Posterior vena cava (tissue), 2 donors: ENCODE measurements at places on chromosomes 6 and 20.
A peak's percentile ranks its signal among the peaks of the same experiment; 100 is the strongest.

- DNase-seq = no peak
Observed at GRCh38 chr6:45432977-45433376, 55.2 kb upstream of the SUPT3H start.

- DNase-seq = no peak
Observed at GRCh38 chr6:75997696-75998095, 74.8 kb downstream of the IMPG1 start.

DNA sequence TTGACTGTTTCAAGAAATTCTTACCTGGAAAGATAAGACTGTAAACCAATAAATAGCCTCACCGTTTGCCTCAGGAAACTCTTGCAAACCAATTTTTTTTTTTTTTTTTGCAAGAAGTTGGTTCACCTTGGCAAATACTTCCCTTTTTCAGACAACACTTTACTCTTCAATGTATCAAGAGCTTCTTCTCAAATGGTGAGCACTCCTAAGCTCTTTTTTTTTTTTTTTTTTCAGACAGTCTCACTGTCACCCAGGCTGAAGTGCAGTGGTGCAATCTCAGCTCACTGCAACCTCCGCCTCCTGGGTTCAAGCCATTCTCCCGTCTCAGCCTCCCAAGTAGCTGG is 22.7 kb upstream of the SNTA1 start:
- no peak for DNase-seq

- DNase-seq = no peak
Observed at GRCh38 chr6:111631903-111632460, 26.3 kb upstream of the TRAF3IP2 start.

- DNase-seq = no peak
Observed at GRCh38 chr20:56616716-56617115, 12.4 kb upstream of the TFAP2C start.

- no peak for DNase-seq
Observed at GRCh38 chr6:26296556-26296856, 68.5 kb upstream of the BTN3A2 start.

DNA sequence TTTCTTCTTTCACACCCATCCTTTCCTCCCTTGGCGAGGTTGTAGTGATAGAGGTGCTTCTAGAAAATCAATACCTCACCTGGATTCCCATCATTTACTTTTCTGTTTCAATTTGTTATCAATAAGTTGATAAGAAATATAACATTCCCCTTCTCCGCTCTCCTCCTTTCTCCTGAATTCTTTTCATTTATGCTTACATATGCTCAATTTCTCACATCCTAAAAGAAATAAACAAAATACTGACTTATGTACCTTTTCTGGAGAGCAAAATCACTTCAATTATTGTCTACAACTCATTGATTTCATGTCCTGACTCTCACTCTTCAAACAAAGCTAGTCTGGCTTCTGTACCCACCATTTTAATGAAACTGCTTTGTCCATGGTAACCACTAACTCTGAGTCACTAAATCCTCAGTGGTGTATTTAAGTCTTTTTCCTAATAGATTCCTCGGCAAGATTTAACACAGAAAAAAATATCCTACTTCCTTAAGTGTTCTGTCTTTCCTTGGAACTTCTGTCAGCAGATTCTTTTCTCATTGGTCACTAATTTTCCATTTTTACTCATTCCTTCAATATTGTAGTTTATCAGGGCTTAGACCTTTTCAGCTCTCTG is 289.6 kb downstream of the RFPL4B start:
- DNase-seq = no peak

DNA sequence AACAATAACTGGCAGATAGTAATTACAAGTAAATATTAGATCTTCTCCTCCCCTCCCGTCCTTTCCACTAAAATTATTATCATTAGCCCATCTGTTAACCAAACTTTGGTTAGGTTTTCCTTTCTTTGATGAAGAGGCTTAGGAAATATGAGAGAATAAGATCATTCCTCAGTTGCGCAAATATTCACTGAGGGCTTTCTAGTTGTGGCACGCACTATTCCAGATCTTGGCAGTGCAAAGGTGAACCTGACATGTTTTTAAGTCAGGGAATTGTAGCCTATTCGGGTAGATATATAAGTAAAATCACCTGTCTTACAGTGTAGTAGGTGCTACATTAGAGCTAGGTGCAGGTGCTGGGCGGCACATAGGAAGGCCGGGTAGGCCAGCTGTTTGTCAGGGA is 31.1 kb downstream of the RNF217 start:
- no peak for DNase-seq

DNA sequence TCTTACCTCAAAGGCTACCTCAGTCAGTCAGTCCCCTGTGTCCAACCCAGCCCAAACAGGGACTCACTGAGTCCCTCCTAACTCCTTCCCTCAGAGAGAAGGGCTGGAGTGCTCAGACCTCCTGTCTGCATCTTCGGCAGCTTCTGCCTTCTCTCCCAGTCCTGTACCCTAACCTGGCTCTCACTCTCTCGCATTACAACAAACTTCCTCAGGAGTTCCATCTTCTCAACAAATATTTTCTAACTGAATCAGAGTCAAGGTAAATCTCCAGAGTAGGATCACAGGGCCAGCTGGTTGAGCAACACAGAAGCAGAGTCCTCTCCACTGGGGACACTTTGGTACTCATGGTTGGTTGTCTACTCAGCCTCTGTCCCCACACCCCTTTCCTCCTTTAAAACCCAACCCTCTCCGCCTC is 92.3 kb downstream of the MRPL14 start:
- DNase-seq = peak; percentile 37

GRCh38 chr6:87653074-87653962 is 48.7 kb downstream of the AKIRIN2 start:
- DNase-seq = no peak

GRCh38 chr6:7207720-7208119 is 100.0 kb downstream of the RREB1 start:
- no peak for DNase-seq

DNA sequence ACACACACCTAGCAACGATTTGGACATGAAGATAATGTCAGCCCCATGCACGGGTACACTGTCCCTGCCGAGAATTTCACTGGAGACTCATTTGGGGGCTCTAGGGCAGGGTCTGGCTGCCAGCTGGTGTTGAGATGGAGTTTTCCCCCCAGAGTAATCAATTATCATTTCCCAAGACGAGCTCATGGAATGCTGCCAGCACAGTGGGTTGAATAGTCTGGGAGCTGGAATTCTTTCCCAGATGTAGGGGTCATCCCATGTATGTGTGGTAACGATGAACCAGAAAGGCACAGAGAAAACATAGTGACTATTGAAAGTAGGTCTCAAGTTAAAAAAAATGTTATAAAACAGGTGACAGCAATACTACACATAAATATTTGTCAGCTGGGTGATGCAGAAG is 579.9 kb downstream of the MAFB start:
- no peak for DNase-seq

GRCh38 chr6:42661540-42662153 is 60.8 kb downstream of the PRPH2 start:
- peak; percentile 92 for DNase-seq

DNA sequence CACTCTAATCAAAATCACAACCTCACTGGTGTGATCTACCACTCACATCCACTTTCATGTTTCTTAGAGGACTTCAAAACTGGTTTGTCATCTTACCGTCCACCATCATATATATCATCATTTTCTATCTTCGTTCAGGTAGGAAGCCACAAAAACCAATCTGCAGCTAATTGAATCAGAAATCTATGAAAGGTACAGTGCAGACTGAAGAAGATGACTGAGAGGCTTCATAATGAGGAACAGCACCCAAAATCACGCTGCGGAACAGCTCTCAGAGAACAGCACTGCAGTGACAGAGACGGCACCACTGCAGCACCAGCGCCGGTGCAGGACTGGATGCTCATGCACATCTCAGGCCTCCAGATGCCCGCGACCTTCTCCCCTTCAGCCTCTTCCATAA is 13.0 kb downstream of the GMDS start:
- no peak for DNase-seq

DNA sequence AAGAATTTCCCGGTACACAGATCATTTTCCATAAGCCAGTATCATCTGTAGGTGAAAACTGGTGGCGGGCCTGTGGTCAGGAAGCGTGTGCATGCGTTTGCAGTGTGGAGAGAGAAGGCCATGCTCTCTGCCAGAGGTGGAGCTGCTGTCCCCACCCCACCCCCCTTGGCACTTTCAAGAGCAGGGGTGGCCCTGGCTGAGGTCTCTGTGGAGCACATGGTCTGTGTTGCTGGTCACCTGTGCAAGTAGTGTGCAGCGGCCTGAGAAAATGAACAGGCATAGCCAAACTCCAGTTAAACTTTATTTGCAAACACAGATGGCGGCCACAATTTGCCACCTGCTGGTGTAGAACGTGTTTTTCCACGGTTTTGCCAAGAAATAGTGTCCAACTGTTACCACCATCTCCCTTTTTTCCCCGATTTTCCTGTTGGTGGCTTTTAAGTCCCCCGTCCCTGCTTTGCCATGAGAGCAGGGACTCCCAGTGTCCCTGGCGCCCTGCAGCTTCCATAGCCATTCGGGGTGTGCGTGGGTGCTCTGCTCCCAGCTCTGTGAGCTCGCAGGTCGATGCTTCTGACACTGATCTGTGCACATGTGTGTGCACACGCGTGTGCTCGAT is 2.5 kb downstream of the ADRM1 start:
- DNase-seq = no peak

DNA sequence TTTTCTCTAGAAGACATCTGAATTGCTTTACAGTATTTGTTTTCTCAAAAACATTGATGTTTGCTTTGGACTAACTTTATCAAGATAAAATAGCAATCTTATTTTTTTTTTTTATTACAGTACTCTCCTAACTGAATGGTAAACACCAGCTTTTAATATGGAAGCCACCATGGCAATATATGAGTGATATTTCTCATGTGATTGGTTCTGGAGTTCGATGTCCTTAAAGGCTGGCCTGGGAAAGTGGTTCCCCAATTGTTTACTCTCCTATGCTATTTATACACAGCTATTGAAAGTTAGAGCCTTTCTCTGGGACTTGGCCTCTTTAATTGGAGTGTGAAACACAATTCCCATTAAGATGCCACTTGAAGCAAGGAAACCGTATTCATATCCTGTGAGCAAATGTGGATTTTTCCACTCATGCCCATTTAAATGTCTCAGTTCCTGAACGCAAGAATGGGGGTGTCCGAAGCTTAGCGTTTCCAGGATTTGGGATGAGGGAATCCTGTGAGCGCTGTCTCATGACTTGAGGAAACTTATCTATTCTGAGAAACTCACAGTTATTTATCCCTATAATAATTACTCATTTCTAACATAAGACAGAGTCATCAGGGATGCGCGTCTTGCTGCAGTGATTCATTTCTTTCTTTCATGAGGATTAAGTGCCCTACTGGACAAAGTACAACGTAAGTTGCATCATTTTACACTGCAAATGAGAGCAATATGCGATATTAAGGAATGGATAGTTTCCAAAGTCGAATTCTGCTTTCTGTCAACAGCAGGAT is 143.3 kb upstream of the PREP start:
- DNase-seq = no peak

- no peak for DNase-seq
Observed at GRCh38 chr20:13784271-13784892, 337 bp downstream of the ESF1 start.

DNA sequence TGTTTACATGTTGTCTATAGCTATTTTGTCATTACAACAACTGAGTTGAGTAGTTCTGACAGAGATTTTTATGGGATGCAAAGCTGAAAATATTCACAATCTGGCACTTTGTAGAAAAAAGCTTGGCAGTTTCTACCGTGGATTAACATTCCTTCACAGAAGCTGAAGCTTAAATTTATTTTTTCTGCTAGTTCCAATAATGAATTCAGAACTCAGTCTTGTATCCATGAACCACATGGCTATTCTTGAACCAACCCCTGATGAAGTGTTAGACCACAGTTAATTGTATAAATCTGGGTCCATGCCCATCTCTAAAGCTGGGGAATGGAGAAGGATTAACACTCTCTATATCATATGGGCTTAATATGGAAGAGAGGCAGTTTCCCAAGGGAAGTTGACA is 743.8 kb upstream of the FLRT3 start:
- DNase-seq = no peak

DNA sequence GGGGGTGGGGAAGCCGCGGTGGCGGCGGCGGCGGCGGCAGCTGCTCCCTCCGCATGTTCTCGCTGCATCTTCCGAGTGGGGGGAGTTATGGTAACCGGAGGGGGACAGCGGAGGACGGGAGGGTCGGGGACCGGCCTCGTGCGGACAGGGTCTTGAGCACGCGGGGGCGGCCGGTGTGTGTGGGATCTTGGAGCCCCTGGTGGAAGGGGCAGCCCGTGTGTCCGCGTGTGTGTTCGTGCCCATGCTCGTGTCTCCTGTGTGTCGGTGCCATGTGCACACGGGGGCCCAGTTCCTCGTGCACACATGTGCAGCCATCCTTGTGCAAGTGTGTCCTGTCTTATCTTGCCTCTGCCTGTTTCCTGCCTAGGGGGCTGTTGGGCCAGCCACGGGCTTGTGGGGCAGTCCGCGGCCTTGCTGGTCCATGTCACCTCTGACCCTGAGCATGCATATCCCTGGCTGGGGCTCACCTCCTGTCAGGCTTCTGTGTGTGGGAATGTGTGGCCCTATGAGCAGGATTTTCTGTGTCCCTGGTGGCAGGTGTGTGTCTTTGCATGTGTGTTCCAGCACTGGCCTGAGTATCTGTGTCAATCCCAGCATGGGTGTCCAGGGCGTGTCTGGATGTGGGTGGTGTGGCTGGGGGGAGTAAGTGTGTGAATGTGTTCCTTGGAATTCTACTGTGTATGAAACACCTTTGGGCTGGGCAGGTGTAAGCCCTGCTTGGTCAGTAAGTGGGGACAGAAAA is 8.5 kb downstream of the SYNGAP1 start:
- peak; percentile 85 for DNase-seq

DNA sequence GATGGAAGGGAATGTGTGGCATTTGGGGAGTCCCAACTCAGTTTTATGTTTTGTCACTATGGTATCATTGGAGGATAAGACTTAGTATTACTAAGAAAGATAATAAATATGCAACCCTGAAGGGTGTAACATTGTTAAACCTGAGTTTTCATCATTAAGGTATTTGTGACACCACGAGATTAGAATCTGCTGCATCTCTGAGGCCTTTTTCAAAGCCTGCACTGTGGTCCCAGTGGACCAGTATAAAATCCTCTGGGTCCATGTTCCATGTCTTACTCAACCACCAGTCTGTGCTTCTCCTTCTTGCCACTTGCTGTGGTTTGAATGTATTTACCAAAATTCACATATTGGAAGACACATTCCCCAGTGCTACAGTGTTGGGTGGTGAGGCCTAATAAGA is 130.6 kb downstream of the TBX18 start:
- DNase-seq = no peak

- DNase-seq = no peak
Observed at GRCh38 chr6:11598687-11599086, 61.1 kb downstream of the TMEM170B start.

GRCh38 chr20:49381558-49382493 is 100.6 kb downstream of the KCNB1 start:
- peak; percentile 87 for DNase-seq

DNA sequence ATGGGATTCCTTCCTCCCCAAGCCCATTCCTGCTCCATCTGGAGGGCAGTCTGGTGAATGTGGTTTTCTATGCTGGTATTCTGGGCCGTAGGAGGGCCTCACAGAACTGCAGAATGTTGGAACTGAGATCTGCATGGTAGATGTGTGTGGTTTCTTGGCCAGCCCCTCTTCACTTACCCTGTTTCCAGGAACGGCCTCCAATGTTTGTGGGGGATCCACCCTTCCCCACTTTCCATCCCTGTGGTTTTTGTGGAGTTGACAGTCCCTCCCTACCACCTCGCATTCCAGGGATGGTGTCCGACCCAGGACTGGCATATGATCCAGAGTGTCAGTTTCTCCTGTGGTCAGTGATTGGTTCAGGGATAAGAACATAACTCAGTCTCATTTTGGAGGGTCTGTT is 26.7 kb upstream of the TMEM14A start:
- no peak for DNase-seq

- no peak for DNase-seq
Observed at GRCh38 chr6:111687652-111688051, 82.0 kb upstream of the TRAF3IP2 start.

- no peak for DNase-seq
Observed at GRCh38 chr20:57560554-57561355, at the start of gene PCK1. TSS of gene PCK1 (plus strand) at chr20:57561110. CDS start at chr20:57561412, 302 bp downstream.
